ENCODE measurements at places on chromosomes 2 and 18.

DNA sequence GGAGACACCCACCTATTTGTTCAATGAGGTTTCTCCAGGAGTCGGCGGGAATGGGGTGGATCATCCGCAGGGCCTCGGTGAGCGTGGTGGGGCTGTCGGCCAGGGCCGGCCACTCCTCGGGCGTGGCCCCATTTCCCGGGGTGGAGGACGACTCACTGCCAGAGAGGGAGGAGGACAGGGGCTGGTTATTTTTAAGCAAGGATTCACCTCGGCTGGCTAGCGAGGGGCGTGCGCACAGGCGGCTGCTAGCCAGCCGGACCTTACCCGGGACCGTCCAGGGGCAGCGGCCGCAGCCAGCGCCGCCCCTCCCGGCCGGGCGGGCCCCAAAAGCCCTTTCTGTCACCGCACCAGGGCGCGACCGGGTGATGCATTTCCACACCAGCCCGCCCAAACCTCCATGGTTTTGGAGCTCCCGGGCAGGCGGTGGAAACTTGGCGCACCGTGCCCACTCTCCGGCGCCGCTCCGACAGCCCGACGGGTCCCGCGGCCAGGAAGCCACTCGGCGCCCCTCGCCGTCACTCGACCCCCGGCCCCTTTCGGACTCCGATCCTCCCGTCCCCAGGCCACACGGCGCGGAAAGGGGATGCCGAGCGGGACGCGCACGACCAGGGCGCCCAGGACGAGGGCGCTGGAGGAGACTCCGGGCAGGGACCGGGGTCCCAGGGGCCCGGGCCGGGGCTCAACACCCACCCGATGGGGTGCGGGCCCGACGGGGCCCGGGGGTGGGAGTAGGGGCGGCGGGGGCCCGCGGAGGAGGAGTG is 57.1 kb downstream of the SNORC start:
- no peak for DNase-seq

DNA sequence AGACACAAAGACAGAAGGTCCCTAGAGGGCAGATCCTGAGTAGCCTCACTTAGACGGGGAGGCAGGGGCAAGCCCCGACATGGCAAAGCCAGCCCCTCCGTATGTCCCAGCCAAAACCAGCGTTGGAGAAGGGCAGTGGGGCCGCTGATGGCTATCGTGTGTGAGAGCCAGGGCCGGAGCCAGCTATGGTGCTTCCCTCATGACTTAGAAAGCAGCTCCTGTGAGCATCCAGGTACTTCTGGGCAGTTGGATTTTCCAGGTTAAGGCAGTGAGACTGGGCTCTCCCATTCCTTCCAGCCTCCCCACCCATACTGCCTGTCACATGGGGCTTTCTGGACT is 31.2 kb upstream of the ROCK2 start:
- DNase-seq: no peak

- DNase-seq: no peak
These were observed 238.9 kb upstream of the ID2 start for GRCh38 chr2:8442833-8443486.

DNA sequence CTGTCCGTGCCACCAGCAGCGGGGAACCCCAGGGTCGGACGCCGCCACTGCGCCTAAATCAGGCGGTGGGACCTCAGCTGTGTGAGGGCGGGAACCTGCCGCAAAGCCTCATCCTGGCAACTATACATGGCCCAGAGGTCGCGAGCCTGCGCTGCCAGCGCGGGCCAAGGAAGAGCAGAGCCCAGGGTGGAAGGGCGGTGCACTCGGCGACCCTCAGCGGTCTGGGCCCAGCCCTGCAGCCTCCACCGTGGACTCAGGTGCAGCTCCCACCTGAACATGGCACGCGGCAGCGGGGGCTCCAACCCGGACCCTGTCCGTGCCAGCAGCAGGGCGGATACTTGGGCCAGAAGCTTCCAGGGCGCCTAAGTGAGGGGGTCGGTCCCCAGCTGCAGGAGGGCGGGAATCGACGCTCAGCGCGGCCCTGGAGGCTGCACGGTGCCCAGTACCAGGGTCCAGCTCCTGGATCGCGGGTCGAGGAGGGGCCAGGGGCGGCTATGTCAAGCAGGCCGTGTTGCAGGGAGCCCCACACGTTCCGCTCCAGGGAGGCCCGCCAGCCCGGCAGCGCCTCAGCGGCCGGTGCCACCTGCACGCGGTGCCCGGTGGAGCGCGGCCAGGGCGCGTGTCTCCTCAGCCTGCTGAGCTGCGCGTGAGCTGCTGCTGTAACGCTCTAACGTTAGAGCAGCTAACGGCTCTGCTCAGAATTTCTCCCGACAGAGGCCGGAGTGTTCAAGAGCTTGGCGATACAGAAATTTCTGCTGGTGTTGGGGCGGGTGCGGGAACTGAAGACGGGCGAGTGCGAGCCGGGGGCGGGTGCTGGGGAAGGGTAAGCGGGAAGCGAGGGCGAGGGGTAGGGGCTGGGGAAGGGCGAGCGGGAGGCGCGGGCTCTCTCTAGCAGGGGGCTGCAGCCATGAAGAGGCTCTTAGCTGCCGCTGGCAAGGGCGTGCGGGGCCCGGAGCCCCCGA is at the start of gene ANKRD30B:
TSS of gene ANKRD30B (plus strand) at position 660 of the 962 bp plus-strand sequence. CDS start at position 908, 248 bp downstream.
- no peak for DNase-seq

GRCh38 chr2:190462181-190462580 is 54.0 kb downstream of the MFSD6 start:
- DNase-seq: no peak

DNA sequence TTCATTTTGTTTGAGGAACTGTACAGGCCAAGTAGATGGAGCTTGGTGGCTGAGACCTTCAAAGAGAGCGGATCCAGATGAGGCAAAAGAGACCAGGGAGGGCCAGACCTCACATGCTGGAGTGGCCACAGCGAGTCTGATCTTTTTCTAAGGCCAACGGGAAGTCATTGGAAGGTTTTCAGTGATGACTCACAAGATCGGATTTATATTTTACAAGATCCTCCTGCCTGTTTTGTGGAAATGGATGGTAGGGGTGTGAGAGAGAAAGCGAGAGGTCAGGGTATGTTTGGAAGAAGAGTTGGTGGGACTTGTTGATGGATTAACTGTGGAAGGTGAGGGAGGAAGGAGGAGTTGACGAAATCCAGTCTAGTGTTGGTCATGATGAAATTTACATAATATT is 44.6 kb upstream of the TUBA3D start:
- no peak for DNase-seq

DNA sequence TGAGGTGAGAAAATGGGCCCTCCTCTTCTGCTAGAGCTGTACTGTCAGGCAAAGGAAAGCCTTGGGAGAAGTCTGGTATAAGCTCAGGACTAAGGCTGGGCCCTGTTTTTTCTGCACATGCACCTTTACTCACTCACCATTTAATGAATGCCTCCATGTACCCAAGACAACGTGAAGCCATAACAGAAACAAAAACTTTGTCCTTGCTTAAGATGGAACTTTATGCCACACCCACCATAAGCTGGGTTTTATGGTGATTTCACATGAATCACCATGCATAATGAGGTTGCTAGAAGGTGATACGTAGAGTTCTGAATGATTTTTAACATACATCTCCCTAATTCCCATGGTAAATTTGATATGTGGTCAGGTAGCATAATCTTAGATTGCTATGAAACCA is 63.7 kb upstream of the CYP26B1 start:
- no peak for DNase-seq

GRCh38 chr2:6791682-6792081 is 74.0 kb downstream of the CMPK2 start:
- no peak for DNase-seq

- DNase-seq: no peak
These were observed 2.1 kb downstream of the GATA6 start for GRCh38 chr18:22171258-22172119.

DNA sequence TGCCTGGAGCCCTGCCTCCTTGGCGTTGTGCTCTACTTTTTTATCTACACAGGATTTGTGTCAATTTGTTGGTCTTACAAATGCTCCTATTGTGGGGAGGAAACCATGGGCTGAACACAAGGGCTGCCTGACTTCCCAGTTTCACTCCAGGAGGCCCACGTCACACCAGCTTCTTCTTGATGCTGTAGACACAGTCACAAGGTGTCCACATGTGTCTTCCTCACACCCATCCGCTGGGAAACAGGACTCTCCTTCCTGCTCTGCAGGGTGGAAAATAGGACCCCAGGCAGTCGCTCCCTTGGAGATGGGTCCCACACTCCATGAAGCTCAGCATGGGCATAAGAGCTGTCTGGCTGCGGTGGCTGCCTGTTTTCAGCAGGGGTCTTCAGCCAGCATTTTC is 468.2 kb downstream of the EPHA4 start:
- DNase-seq: no peak

- DNase-seq: no peak
These were observed 25.2 kb upstream of the FAM117B start for GRCh38 chr2:202609381-202610145.

- no peak for DNase-seq
These were observed 11.6 kb downstream of the TRAPPC8 start for GRCh38 chr18:31931163-31931885.

DNA sequence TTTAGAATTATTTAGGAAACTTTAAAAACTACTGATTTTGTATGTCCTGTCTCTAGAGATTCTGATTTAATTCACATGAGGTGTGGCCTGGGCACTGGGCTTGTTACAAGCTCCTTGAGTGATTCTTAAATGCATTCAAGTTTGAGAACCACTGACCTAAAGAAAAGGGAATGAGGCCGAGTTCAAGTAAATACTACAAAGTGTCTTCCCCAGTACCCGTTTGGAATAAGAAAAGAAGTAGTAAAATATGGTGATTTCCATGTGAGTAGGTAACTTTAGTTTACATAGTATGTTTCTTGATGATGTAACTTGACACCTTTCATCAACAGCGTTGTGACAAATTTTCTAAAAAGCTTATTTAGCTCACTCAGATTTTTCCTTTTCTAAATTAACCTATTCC is 1022.9 kb upstream of the NRXN1 start:
- DNase-seq: no peak

DNA sequence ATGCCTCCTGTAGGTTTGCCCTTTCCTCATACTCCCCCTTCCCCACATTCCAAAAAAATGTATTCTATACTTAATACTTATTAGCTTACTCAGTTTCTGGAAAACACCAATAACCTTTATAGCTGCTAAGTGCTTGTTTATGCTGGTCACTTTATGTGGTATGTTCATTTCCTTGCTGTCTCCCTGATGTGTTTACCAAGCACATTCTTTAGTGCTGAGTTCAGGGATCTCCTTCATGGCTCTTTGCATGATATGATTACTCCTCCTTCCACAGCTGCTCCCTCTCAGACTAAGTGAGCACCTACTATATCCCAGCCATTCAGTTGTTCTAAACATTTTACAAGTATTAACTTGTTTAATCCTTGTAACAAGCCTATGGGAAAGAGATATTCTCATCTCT is 698.3 kb upstream of the FANCL start:
- DNase-seq: no peak

DNA sequence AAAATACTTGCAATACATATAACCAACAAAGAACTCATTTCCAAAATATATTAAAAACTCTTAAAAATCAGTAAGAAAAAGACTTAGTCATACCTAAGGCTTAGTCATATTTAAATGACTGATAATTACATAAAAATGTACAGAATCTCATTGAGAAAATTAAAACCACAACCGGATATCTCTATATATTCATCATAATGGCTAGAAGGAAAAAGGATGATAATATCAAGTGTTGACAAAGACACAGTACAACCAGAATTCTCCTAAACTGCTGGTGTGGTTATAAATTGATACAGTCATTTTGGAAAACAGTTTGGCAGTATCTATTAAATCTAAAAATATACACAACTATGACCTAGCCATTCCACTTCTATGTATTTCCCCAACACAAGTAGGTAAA is 27.1 kb upstream of the IHH start:
- DNase-seq: no peak

DNA sequence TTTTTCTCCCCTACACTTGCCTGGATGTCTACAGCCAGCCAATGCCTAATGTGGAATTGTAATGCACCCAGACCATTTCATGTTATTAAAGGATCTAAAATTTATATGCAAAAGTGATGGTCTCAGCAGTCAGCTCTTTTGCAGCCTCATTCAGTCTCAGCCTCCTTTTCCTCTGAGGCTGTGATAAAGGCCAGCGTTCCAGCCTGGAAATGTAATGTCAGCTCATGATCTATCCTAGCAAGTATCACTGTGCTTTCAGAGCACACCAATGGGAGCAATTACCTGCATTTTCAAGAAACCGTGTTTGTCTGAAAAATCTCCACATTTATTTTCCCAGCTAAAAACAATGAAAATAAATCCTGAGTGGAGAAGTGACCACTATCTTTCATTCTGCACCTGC is 274.6 kb downstream of the CDH20 start:
- no peak for DNase-seq

DNA sequence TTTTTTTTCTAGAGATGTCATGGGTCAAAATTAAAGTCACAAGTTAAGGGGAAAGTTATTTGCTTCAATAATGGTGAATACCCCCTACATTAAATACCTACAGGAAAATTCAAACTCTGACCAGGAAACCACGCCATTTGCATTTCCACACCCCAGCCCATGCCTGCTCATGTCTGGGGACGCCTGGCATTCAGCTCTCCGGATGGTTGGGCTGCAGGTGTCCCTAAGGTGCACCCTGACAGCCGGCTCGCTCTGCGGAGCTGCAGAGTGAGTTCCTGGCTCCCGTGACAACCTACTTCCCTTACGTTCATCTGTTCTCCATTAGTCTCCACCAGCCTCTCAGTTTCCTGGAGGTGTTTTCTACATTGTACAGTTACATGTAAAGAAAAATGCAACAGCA is 122.7 kb upstream of the RIOK3 start:
- no peak for DNase-seq

DNA sequence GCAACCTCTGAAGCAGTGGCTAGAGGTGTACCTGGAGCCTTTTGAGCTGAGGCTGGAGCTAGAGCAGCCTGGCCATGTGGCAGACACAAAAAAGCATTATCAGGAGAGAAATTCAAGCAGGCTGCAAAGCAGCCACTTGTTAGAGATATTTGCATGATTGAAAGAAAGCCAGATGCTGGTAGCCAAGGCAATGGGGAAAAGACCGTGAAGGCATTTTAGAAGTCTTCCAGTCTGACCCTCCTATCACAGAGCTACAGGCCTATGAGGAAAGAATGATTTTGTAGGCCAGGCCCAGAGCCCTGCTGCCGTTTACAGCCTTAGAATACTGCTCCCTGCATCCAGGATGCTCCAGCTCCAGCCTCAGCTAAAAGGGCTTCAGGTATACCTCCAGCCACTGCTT is 41.4 kb upstream of the TNP1 start:
- DNase-seq: no peak

- DNase-seq: no peak
These were observed 199.7 kb downstream of the SMAD2 start for GRCh38 chr18:47730795-47731194.

DNA sequence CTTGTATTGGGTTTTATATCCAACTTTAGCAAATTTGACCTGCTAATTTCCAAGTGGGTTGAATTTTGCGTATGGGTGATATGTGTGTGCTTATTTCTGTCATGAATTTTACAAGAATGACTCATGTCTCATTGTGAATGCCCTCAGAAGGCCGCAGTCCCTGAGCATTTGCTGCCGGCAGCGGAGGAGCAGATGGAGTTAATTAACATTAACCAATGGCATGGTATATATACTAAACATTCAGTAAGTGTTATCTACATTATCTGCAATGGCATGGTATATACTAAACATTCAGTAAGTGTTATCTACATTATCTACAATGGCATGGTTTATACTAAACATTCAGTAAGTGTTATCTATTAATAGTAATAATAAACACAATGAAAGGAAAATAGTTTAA is 90.1 kb downstream of the DOK6 start:
- no peak for DNase-seq

- DNase-seq: no peak
These were observed 107.1 kb downstream of the LYPD6B start for GRCh38 chr2:149145314-149146295.

All from NCI-H1436 treated with DMSO at 0.1 percent for 48 hours (cell line).